T-helper 17 cell (primary cell): ENCODE measurements at places on chromosomes 6 and 20.
A peak's percentile ranks its signal among the peaks of the same experiment; 100 is the strongest.

DNA sequence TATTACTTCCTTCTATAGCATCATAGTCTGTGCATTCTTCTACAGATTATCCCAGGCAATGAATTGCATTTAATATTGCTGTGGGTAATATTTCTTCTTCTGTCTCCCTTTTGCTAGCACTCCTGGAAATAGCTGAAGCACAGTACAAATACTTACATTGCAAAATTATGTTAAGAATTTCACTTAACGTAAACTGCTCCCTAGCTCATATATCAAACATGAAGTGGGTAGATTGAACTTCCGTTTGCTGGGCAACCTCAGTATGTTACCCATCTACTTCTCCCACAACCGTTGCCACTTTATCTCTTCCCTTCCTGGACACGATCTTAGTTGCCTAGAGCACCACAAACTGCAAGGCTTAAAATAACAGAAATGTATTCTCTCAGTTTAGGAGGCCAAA is 963.3 kb downstream of the KIF16B start:
- no peaks in the 10 kb centered on the region for H3K36me3 ChIP-seq
- H3K4me3 ChIP-seq = no peak overlapping the region
- no peaks in the 10 kb centered on the region for H3K27me3 ChIP-seq
- H3K27ac ChIP-seq = no peak overlapping the region
- DNase-seq = no peak

DNA sequence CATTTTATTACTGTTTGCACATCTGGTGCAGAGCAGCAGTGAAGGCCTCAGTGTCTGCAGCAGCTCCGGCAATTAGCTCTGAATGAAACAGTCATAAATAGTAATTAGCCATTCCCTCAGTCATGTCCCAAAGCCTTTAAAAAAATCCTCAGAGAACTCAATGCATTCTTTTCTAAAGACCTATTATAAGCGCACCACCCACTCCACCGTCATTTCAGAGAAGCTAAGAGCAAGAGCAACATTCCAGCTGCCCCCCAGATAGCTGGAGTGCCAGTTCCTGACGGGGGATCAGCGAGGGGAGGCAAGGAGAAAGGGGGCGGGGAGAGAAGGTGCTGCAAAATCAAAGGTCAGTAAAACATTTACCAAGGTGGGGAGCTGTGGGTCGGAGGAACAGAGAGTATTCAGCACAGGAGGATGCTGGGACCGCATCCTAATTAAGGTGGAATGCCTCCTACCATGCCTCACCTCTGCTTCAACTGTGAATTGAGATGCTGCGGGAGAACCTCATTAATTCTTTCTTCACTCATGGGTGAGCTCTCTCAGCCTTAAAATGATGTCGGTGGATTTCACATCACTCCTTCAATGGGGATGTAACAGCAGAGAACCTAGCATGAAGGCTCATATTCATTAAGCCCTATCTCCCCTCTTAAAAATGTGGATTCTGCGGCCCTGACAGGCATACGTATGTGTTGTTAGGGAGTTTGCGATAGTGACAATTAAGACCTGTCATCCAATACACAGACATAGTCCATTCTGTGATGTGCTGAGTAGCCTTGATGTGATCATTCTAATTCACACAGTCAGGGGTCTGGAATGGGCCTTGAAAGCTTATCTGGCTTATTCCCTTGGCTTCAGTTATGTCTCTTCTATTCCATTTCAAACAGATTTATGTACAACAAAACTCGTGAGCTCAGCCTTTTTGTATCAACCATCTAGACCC is 469.5 kb upstream of the NRSN1 start:
- H3K36me3 ChIP-seq = no peaks in the 10 kb centered on the region
- H3K4me1 ChIP-seq = no peaks in the 10 kb centered on the region
- H3K4me3 ChIP-seq = no peak overlapping the region
- H3K27ac ChIP-seq = no peak overlapping the region

DNA sequence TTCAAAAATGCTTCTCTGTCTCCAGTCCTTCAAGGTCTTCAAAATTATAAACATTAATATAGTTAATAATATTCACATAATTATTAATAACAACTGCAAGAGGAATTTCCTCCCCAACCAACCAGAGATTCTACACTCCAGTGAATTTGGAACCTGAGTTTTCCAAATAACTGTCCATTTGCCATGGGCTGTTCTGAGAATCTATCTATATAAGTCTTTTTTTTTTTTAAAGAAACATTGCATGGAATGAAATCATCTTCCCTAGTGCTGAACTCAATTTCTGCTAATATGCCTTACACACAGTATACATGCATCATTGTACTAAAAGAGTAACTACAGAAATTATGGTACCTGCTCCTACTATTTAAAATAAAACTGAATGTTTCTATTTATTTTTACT is 113.9 kb downstream of the SLC22A3 start:
- H3K27me3 ChIP-seq = no peaks in the 10 kb centered on the region
- no peak for DNase-seq
- no peaks in the 10 kb centered on the region for H3K36me3 ChIP-seq
- peak overlapping the region; percentile 78 for H3K4me3 ChIP-seq
- no peak overlapping the region for H3K27ac ChIP-seq

- peaks cover 40% of the 10 kb centered on the region for H3K27me3 ChIP-seq
- no peak overlapping the region for H3K4me3 ChIP-seq
- H3K4me1 ChIP-seq = peaks cover 4% of the 10 kb centered on the region
- no peak overlapping the region for H3K27ac ChIP-seq
- DNase-seq = no peak
Measured at GRCh38 chr20:24916412-24916811, 32.7 kb upstream of the CST7 start.

DNA sequence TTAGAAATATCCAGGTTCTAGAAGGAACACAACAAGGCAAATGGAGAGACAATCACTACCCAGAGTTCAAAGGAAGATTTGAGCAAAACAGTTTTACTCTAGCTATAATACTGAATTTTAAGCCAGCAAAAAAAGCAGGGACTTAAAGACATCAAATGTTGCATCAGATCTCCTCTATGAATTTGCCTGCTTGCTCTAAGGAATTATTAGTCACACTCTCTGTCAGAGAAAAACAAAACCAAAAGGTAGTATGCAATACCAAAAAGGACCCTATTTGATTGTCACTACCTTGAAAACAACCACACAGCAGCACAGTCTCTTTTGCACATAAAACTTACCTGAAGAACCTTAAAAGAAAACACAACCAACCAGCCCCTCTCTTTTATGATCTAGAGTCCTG is 46.3 kb downstream of the BTBD9 start:
- H3K36me3 ChIP-seq = peaks cover 11% of the 10 kb centered on the region
- DNase-seq = no peak
- no peaks in the 10 kb centered on the region for H3K27me3 ChIP-seq
- H3K4me1 ChIP-seq = peaks cover 2% of the 10 kb centered on the region
- H3K27ac ChIP-seq = no peak overlapping the region
- H3K4me3 ChIP-seq = no peak overlapping the region

- DNase-seq = no peak
- H3K36me3 ChIP-seq = no peaks in the 10 kb centered on the region
- no peak overlapping the region for H3K27ac ChIP-seq
Measured at GRCh38 chr6:3058957-3059356, 9.3 kb upstream of the RIPK1 start.

- H3K4me1 ChIP-seq = no peaks in the 10 kb centered on the region
- no peak overlapping the region for H3K4me3 ChIP-seq
- DNase-seq = no peak
- H3K27ac ChIP-seq = no peak overlapping the region
- H3K27me3 ChIP-seq = peaks cover 22% of the 10 kb centered on the region
Measured at GRCh38 chr20:48236000-48236970, 451.0 kb upstream of the SULF2 start.

- no peaks in the 10 kb centered on the region for H3K4me1 ChIP-seq
- H3K4me3 ChIP-seq = no peak overlapping the region
- H3K36me3 ChIP-seq = no peaks in the 10 kb centered on the region
- H3K27ac ChIP-seq = no peak overlapping the region
- H3K27me3 ChIP-seq = peaks cover 12% of the 10 kb centered on the region
Measured at GRCh38 chr6:139801571-139802321, 427.3 kb upstream of the CITED2 start.

DNA sequence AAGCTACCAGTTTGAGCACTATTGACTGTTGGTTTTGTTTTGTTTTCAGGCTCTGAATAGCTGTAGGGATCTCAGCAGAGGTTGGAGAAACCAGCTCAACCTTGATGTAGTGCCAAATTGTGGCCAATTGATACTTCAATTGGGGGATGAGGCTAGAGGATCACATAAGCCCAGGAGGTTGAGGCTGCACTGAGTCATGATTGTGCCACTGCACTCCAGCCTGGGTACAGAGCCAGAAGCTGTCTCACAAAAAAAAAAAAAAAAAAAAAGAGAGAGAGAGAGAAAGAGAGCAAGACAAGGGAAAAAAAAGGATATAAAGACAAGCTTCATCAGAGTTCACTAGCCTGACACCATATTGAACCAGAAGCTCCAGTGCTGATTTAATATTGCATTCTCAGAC is 702.1 kb downstream of the FRK start:
- no peaks in the 10 kb centered on the region for H3K36me3 ChIP-seq
- no peak for DNase-seq
- H3K27me3 ChIP-seq = no peaks in the 10 kb centered on the region
- H3K4me3 ChIP-seq = no peak overlapping the region
- no peaks in the 10 kb centered on the region for H3K4me1 ChIP-seq
- no peak overlapping the region for H3K27ac ChIP-seq

DNA sequence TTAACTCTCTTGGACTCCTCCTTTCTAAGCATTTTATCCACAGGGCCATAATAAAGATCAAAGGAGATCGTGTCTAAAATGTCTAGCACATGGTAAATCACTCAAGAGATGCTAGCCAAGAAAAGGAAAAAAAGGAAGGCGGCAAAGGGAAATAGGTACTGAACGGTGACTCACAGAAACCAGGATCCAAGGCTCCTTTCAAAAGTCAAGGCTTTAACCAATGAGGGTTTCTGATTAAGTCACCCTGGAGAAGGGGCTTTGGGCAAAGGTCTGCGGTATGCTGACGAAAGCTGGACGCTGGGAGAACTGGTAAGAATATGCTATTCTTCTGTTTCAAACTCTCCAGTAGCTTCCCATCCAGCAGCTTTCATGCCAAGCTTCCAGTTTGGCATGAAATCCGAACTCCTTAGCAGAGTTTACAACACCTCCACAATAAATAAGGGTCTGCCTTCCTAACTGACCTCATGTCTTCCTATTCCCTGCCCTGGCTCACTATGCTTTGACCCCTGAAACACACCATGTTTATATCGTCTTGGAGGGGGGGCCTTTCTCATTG is 1.0 kb downstream of the TOMM34 start:
- H3K4me1 ChIP-seq = peaks cover 40% of the 10 kb centered on the region
- H3K27me3 ChIP-seq = no peaks in the 10 kb centered on the region
- H3K4me3 ChIP-seq = peak overlapping the region; percentile 100
- H3K27ac ChIP-seq = peak overlapping the region; percentile 95

DNA sequence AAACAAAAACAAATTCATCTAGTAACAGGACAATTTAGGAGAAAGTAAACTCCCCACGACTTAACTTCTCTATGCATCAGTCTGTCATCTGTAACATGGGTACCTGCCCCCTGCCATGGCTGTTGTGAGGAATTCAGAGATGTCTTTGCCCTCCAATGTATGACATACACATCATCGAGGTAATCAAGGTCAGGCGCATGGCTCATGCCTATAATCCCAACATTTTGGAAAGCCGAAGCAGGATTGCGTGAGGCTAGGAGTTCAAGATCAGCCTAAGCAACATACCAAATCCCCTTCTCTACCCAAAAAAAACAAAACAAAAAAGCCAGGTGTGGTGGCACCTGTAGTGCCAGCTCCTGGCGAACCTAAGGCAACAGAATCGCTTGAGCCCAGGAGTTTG is 9.0 kb downstream of the EEF1A1 start:
- peaks cover 3% of the 10 kb centered on the region for H3K36me3 ChIP-seq
- no peak overlapping the region for H3K4me3 ChIP-seq
- DNase-seq = no peak
- H3K4me1 ChIP-seq = peaks cover 26% of the 10 kb centered on the region
- H3K27me3 ChIP-seq = no peaks in the 10 kb centered on the region

- peak overlapping the region; percentile 90 for H3K27ac ChIP-seq
- DNase-seq = no peak
- H3K27me3 ChIP-seq = no peaks in the 10 kb centered on the region
- H3K36me3 ChIP-seq = peaks cover 6% of the 10 kb centered on the region
- peak overlapping the region; percentile 77 for H3K4me3 ChIP-seq
- H3K4me1 ChIP-seq = peaks cover 62% of the 10 kb centered on the region
Measured at GRCh38 chr6:45438849-45439406, 61.2 kb upstream of the SUPT3H start.

- no peaks in the 10 kb centered on the region for H3K27me3 ChIP-seq
- DNase-seq = no peak
- H3K36me3 ChIP-seq = peaks cover 9% of the 10 kb centered on the region
Measured at GRCh38 chr20:48732081-48732829, 95.5 kb downstream of the PREX1 start.

GRCh38 chr6:114194362-114195026 is 148.3 kb downstream of the HS3ST5 start:
- no peak overlapping the region for H3K27ac ChIP-seq
- DNase-seq = no peak
- no peak overlapping the region for H3K4me3 ChIP-seq
- no peaks in the 10 kb centered on the region for H3K36me3 ChIP-seq

DNA sequence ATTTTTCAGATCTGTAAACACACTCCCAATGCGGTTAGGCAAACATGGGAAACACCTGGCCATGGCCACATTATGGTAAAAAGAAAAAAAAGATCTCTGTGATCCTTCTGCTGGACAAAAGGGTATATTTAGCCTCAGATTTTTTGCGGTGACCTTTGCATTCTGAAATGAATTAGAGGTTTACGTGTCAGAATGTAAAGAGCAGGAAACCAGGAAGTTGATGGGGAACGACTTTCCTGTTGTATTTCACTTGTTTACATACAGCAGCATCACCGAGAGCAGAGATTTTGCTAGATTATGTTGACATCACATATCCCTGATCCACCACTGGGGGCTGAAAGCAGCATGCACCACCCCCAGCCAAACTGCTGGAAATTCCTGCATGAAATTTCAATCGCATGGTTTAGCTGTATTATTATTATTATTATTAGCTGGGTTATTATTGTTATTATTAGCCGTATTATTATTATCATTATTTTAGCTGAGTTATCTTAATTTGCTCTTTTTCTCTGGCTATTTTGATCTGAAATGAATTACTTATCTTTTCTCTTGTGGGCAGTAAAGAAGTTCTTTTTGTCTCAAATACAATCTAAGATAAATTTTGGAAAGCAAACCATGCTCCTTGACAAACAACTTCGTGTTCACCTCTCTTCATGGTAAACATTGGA is 189.4 kb downstream of the ZFP64 start:
- no peaks in the 10 kb centered on the region for H3K36me3 ChIP-seq
- H3K4me1 ChIP-seq = peaks cover 2% of the 10 kb centered on the region
- no peak for DNase-seq
- H3K27me3 ChIP-seq = peaks cover 39% of the 10 kb centered on the region

DNA sequence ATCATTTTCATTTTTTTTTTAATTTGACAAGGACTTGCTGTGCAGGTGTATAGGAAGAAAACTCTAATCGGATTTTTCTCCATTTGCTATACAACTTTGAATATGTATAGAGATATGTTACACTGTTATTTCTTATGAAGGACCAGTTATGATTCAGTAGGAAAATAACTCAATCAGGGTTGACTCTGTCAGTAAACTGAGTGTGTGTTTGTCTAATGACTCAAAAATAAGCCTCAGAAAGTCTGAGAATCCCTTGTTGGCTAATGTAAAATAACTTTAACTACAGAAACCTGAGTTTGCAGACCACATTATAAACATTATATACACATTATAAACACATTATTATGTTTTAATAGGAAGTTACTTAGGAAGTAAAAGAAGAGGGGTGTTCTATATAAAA is 352.6 kb downstream of the RIMS1 start:
- DNase-seq = no peak
- peaks cover 2% of the 10 kb centered on the region for H3K36me3 ChIP-seq
- H3K4me1 ChIP-seq = no peaks in the 10 kb centered on the region
- H3K27me3 ChIP-seq = no peaks in the 10 kb centered on the region

- no peak for DNase-seq
- H3K27me3 ChIP-seq = peaks cover 39% of the 10 kb centered on the region
- H3K36me3 ChIP-seq = no peaks in the 10 kb centered on the region
- H3K4me1 ChIP-seq = peaks cover 9% of the 10 kb centered on the region
Measured at GRCh38 chr6:2756687-2757224, 6.0 kb upstream of the MYLK4 start.
